ENCODE measurements at places on chromosomes 2 and 18.

DNA sequence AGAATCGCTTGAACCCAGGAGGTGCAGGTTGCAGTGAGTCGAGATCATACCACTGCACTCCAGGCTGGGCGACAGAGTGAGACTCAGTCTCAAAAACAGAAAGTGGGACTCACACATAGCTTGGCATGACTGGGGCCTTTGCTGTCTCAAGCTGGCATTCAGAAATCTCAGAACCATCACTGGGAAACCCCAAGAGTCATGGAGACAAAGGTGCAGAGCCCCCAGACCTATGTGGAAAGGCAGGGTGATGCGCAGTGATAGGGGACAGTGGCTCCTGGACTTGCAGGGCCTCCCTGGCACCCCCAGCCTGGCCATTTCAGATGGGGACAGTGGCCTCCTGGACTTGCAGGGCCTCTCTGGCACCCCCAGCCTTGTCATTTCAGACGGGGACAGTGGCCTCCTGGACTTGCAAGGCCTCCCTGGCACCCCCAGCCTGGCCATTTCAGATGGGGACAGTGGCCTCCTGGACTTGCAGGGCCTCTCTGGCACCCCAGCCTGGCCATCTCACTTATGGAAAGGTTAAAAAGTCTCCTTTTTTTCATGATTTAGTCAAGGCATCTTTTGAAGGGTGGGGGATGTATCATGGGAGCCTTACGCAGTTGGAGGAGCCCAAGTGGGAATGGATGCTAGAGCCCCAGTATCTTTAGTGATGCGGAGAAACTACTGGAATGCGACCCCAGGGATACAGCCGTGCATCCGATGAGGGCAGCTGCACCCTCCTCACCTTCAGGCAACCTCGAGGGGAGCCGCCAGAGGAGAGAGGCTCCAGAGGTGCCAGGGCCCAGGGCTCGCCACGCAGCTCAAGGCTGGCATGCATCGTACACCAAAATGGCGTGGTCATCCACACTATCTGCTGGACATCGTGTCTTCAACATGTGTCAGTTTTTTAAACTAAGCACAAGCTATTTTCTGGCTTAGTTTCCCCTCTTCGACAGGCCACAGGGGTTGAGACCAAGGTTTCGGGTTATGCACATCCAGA lies 30.5 kb downstream of the ZNF516 start:
- DNase-seq = no peak

DNA sequence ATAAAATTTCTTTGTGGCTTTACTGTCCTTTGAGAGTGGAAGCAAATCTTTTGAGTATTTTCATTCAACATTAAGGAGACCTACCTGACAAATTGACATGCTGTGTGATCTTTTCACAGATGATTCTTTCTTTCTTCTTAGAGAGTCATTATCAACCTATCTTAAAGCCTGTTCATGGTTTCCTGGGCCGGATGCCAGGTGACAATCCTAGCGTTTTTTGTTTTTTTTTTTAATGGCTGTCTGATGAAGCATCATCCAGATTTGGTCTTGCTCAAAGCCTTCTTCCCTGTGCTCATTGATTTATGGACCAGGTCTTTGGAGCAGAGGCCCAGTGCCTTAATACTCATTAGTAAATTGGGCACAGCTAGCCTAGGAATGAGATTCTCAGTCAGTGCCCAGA lies 9.8 kb upstream of the MGAT5 start:
- DNase-seq = peak; percentile 59

GRCh38 chr2:15133461-15133860 lies 427.7 kb downstream of the NBAS start:
- DNase-seq = no peak

DNA sequence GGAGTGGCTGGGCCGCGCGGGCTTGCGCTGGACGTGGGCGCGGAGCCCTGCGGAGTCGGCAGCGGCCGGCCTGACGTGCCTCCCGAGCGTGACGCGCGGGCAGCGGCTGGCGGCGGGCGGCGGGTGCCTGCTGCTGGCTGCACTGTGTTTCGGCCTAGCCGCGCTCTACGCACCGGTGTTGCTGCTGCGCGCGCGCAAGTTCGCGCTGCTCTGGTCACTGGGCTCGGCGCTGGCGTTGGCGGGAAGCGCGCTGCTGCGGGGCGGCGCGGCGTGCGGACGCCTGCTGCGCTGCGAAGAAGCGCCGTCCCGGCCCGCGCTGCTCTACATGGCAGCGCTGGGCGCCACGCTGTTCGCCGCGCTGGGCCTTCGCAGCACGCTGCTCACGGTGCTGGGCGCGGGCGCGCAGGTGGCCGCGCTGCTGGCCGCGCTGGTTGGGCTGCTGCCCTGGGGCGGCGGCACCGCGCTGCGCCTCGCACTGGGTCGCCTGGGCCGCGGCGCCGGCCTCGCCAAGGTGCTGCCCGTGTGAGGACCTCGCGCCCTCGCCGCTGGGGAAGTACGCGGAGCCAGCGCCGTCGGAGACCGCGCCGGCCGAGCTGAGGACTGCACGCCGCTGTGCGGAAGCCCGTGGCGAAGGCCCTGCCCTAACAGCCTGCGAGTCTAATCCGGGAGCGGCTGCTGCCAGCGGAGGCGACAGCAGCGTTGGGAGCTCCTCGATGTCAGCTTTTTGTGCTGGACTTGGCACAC lies 526 bp downstream of the SFT2D3 start:
- peak; percentile 72 for DNase-seq

GRCh38 chr2:2165135-2165534 lies 165.9 kb downstream of the MYT1L start:
- no peak for DNase-seq

GRCh38 chr18:48930926-48931325 lies 19.8 kb downstream of the SMAD7 start:
- DNase-seq = no peak

- DNase-seq = no peak
Observed at GRCh38 chr2:194557993-194558392, 1099.0 kb upstream of the SLC39A10 start.

DNA sequence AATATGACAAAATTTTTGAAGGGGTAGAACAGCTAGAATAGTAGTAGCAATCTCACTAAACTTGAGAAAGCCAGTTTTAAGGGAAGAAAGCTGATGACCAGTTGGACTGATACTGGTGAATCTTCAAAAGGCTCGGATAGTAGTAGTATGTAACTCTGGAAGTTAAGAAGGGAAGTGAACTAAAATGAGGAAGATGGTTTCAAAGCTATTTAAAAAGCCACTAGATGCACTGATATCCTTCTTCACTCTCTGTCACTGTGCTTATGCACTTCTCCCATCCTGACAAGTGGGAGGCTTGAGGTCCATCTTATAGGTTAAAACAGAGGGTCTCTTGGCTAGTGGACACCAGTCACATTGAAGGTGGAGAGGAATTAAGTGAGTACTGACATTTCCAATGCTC lies 141.1 kb downstream of the NCOA1 start:
- no peak for DNase-seq

- DNase-seq = no peak
Observed at GRCh38 chr2:60741576-60741975, 14.5 kb upstream of the PAPOLG start.

Data from AG10803 (cell line).